ENCODE measurements at places on chromosomes 5 and 9.

DNA sequence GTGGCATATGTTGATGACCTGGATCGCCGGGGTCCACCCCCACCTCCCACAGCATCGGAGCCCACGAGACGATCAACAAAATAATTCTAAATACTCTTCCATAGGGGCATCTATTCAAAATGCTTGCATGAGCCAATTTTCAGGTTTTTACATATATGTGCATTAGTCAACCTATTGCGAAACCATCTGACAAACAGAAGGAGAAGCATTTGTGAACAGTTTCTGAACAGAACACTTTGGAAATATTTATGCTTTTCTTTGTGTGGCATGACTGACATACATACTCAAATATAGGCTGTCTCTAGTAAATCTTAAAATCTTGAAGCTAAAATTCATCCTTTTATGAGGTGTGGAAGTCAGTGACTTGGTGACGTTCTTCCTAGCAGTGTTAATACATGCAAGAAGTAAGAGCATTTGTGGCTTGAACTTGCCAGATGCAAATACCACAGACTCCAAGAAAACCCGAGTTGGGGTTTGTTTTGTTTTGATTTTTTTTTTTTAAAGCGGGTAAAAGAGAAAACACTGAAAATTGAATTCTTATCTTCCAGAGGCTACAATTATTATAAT lies 5.3 kb downstream of the GPR151 start:
- DNase-seq: no peak

GRCh38 chr9:137972355-137972987 lies 94.9 kb downstream of the CACNA1B start:
- DNase-seq: no peak

GRCh38 chr9:78539904-78540303 lies 243.0 kb downstream of the PSAT1 start:
- DNase-seq: peak; percentile 91

- no peak for DNase-seq
Measured at GRCh38 chr9:3541206-3541605, 15.4 kb upstream of the RFX3 start.

DNA sequence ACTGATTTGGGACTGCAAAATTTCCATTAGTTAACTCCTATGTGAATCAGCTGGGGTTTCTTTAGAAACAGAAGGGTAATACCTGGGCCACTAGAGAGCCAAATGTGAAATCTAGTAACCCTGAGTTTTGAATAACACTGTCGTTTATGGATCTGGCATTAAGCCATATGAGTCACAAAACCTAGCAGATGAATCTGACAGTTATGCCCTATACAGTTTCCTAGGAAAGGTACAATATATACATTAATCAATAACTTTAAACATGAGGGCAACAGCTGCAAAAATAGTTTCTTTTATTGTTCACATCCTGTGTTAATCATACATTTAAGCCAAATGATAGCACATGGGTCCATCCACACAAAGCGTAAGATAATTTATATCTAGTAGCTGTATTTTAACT lies 56.9 kb downstream of the PAM start:
- no peak for DNase-seq

DNA sequence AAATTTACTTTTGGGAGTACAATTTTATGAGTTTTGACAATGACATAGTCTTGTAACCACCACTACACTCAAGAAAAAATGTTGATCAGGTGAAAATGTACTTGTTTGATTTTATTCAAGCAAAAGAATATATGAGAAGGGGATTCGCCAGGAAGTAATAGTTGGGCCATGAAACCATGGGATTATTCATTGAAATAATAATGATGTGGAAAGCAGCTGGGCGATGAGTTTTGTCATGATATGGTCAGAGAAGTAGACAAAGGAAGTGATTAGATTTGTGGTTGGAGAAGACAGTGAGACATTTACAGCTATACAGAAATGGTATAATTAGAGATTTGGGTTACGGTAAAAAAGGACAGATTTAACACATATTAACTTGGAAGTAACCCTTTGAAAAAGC lies 11.2 kb downstream of the HMGCR start:
- no peak for DNase-seq

GRCh38 chr9:71487061-71487460 lies 281.3 kb downstream of the CEMIP2 start:
- DNase-seq: no peak

GRCh38 chr9:99746406-99746805 lies 75.3 kb upstream of the NR4A3 start:
- DNase-seq: no peak

DNA sequence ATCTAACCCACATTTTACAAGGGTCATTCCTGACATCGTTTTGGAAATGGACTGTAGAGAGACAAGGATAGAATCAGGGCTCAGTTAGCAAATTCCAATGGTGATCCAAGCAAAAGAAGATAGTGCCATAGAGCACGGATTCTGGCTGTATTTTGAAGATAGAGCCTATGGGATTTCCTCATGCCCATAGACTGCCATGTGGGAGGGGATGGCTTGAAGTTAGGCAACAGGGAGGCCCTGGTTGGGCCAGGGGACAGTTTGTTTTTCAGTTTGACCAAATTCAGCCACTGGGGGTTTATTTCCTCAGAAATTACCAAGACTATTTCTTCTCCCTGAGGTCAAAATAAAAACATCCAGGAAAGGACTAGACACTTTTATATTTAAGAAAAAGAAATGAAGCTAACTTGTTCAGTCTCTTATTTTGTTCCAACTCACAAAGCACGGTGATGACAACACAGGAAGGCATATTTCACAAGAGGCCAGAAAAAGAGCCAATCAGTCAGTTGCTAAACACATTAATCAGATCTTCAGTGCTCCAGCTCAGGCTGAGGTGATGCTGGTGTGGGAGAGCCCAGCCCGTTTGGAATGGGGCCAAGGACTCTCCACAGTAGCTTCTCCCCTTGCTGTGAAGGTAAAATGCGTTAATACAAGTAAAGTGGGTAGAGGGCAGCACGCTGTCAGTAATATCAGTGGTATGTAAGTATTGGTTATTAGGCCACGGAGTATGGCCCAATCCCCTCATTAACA lies 4.4 kb upstream of the DCTN4 start:
- DNase-seq: peak; percentile 55

DNA sequence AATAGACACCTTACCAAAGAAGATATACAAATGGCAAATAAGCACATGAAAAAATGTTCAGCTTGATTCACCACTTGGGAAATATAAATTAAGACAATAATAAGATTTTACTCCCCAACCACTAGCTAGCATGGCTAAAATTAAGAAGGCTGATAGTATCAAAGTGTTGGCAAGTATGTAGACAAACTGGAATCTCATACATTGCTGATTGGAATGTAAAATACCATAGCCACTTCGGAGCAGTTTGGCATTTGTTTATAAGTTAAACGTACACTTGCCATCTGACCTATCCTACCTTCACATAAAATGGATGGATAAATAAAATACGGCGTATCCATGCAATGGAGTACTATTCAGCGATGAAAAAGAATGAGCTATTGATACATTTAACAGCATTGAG lies 129.2 kb downstream of the ZNF462 start:
- DNase-seq: no peak

GRCh38 chr5:98163796-98164493 lies 609.5 kb upstream of the RGMB start:
- DNase-seq: no peak
